NCI-H748 treated with DMSO at 0.1 percent for 48 hours (cell line): ENCODE measurements at places on chromosomes 7 and 10.

DNA sequence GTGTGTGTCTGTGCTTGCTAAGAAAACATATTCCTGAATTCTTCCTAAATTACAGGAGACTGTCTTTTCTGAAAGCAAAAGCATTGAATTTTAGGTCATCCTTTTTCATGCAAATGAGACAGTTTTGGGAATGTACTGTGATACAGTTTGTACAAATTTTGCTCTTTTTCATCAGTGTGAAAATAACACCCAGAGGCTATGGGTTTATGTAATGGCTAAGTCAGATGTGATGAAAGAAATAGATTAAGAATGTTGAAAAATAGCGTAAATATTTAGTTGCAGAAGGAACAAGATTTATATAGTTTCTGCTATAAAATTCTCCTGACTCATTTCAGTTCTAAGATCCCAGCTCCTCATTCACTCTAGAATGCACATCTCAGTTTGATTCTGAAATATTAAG lies 24.6 kb downstream of the POM121L12 start:
- no peak for DNase-seq

DNA sequence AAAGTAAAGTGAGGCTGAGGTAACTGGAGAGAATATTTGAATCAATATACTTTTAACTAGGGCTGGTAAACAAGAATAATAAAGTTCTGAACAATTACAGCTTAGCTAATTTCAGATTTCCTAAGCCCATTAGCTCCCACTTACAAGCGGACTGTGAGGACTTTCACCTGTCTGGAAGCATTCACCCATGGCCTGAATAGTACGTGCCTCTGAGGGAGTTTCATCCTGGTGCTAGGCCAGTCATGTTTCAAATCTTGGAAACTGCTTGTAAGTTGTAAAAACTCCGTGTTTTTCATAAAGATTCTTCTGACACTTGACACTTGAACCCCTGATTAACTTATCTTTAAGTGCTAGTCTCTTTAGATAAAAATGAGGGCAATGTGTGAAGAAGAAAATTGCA lies 975.2 kb upstream of the GHITM start:
- no peak for DNase-seq

GRCh38 chr10:10432296-10433035 lies 585.2 kb upstream of the CELF2 start:
- no peak for DNase-seq

- no peak for DNase-seq
Measured at GRCh38 chr10:60271319-60272040, 118.2 kb downstream of the ANK3 start.

GRCh38 chr7:140605337-140605736 lies 35.3 kb downstream of the DENND2A start:
- DNase-seq, result no peak
